ENCODE measurements at places on chromosomes 11 and 22.

- DNase-seq: no peak
These were observed 1327.9 kb downstream of the TBC1D22A start for GRCh38 chr22:48090332-48090672.

- no peak for DNase-seq
These were observed 67.2 kb downstream of the ZC3H12C start for GRCh38 chr11:110160437-110160836.

DNA sequence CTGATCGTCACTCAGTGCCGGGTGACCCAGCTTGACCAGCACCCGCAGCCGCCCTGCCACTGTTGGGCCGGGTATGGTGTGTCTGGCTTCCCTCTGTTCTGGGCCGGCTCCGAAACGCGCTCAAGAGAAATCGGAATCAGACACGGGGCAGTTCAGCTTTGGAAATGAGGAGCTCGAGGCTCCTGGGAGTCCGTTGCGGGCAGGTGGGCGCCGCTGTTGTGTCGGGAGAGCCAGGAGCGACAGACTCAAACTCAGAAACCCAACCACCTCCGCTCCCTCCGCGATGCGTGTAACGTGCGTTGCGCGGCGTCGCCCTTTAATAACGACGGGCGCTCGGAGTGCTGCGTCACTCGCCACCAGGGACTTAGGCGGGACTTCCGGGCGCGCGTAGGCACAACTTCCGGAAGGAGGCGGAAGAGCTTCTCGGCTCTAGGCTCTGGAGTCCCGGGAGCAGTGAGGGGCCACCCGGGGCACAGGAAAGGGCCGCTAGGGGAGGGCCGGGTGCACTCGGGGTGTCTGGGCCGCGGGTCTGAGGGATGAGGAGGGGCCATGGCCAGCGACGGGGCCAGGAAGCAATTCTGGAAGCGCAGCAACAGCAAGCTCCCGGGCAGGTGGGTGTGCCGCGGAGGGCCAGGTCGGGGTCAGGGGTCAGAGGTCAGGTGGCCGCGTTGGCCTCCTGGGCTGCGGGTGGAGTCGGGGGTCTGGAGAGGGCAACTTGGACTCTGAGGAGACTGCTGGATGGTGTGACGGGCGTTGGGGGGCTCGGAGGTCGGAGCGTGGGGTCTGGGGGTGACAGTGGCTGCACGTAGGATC is at the start of gene TBC1D22A:
Gene TBC1D22A, plus strand, starts transcription at position 413 of the 813 bp plus-strand sequence. Its CDS starts 137 bp downstream, at position 550.
- DNase-seq: peak; percentile 92

DNA sequence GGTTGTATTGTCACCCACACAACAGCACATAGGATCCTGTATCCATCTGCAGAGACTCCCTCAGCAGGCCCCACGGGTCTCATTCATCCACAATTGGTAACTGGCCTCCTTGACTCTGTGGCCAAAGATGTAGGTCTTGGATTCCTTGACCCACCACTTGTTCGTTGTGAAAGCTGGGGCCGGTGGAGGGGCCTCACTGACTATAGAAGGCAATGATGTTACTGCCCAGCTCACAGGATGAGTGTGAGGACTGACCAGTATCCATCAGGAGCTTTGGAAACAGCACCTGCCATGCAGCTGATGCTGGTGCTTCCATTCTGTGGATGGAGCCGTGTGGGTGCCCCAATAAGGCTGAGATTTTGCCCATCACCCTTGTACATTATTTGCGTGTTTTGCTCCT is 615.7 kb downstream of the BRD1 start:
- DNase-seq: no peak

DNA sequence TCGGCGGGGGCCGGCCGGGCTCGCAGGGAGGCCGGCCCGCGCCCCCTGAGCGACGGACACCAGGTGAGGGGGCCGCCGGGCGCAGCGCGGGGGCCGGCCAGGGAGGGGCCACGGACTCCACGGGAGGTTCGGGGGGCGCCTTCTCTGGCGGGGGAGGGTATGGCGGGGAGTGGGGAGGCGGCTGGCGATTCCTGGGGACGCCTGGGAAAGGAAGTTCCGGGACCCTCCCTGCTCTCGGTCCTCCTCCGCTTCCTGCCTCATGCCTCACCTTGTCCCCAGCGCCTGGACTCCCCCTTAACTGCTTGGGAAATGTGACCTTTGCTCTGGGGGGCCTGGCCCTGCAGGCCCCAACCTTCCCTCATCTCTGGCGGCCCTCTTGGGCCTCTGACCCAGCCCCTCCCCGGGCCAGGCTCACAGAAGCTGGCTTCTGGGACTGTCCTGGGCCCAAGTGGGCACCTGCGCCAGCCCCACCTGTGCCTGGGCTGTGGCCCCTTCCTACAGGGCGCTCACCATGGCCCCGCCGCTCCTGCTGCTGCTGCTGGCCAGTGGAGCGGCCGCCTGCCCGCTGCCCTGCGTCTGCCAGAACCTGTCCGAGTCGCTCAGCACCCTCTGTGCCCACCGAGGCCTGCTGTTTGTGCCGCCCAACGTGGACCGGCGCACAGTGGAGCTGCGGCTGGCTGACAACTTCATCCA is 516 bp downstream of the LRFN4 start:
- no peak for DNase-seq

- DNase-seq: no peak
These were observed 61.0 kb downstream of the SLC1A2 start for GRCh38 chr11:35358391-35358790.

GRCh38 chr22:42080287-42080686 is 787 bp downstream of the SMDT1 start:
- no peak for DNase-seq

GRCh38 chr11:23310276-23310675 is 450.0 kb upstream of the CCDC179 start:
- DNase-seq: no peak

DNA sequence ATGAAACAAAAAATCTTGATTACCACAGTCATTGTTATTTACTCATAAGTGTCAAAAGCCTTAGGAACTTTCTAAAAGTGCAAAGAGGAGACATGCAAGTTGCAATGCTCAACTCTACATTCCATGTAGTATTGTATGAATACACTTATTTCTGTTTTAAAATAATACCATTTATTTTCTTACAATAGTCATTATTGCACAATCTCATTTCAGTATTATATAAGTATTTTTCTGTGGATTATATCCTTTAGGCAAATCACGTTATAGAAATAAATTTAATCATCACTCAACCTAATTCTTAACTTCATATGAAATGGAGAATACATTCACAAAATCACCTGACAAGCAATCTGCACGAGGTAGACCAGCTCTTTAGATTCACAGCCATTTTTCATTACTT is 98.8 kb downstream of the ARHGAP32 start:
- no peak for DNase-seq

- DNase-seq: no peak
These were observed 36.1 kb downstream of the LARGE1 start for GRCh38 chr22:33883961-33884808.

- DNase-seq: no peak
These were observed 46.2 kb downstream of the P4HA3 start for GRCh38 chr11:74265256-74265655.
